Activated CD4-positive, CD25-positive, alpha-beta regulatory T cell (primary cell): ENCODE measurements at places on chromosomes 3 and 15.

- no peak for DNase-seq
Measured at GRCh38 chr3:38374221-38374620, 27.6 kb downstream of the XYLB start.

DNA sequence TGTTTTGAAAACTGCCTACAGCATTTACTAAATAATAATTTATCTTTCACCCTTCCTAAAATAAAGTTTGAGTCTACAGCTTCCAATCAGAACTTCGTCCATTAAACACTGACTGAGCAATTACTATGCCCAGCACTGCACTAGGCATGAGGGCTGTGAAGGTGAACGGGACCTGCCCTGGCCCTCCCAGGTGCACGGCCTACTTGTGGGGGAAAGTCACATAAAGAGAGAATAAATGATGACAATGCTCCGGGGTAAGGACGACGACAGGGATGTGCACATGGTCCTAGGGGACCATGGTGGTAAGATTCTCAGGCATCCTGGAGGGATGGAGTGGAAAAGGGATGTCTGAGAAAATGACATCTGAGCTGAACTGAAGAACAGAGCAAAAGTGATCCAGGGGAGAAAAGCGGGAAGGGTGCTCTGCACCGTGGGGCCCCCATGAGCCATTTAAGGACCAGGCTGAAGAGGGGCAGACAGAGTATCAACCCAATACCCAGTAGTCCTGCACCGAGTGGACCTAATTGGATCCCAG is 11.5 kb downstream of the PLA2G4F start:
- no peak for DNase-seq

DNA sequence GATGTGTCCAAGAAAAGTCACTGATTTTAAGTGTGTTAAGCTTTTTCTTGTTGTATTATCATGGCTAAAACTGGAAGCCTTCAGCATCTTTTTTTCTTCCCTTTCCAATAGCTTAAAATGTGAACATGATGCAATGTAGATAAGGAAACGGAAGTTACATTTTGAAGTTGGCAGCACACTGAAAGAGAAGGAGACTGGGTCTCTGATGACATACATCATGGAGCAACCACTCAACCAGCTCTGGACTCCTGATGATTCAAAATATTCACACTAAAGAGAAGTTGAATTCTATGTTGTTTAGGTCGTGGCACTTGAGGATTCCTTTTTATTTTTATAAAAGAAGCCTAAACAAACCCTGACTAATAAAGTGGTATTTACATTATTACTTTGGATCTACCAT is 488.3 kb upstream of the ALCAM start:
- DNase-seq, result no peak

DNA sequence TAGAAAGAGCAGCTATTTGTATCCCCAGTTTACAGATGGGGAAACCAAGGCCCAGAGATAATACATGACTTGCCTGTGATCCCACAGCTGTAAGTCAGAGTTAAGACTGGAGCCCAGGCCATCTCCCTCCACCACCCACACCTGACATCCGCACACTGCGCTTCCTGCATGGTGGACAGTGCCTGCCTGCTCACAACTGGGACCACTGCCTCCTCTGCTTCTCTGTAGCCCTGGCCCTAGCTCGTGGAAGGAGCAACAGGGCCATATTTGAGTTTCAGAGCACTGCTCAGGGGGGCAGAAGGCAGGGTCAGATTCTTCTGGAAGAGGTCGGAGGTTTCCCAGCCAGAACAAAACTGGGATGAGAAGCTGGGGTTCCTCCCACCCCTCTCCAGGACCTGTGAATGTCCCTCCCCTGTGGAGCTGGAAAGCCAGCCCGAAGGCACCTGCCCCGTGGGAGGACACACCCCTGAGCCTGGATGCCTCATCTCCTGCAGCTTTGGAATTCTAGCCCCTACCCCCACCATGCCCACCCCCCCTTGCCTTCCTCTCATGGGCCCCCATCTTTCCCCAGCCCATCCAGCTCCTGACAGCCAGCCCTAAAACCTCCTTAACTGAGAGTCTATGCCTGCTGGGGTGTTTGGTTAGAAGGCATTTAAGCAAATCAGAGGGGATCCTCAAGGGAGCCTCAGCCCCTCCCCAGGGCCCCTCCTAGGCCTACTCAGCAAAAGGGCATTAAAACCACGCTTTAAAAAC is 100.1 kb downstream of the TPRA1 start:
- DNase-seq, result no peak

- DNase-seq, result no peak
Measured at GRCh38 chr15:101250341-101250831, 1.5 kb downstream of the CHSY1 start.

GRCh38 chr3:96706509-96706908 is 107.9 kb upstream of the EPHA6 start:
- DNase-seq, result no peak

DNA sequence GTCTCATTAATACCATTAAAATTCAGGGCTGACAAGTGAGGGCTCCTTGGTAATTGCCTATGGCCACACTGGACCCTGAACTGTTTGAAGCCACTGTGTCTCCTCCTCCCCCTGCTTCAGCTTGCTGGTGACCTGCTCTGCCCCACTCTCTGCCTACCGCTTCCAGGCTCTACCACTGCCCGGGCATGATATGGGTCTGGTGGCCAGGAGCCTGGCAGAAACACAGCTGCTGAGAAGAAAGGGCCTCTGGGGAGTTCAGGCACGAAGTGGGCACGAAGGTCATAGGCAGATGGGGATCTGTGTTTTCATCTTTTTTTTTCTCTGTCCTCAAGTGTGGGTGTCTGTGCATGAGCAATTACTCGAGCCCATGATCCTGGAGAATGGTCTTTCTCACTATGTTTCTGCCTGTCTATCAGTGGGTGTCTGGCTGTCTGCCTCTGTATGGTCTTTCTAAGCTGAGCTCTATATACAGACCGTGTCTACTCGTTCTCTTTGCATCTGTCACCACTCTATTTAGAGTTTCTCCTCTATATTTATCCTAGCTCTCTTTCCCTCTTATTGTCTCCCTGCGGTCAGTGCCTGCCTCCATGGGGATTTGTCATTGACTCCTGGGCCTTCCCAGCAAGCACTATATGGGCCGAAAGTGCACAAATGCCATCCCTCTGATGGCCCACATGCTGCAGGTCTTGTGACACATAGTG is 42.1 kb upstream of the EPHB1 start:
- no peak for DNase-seq

DNA sequence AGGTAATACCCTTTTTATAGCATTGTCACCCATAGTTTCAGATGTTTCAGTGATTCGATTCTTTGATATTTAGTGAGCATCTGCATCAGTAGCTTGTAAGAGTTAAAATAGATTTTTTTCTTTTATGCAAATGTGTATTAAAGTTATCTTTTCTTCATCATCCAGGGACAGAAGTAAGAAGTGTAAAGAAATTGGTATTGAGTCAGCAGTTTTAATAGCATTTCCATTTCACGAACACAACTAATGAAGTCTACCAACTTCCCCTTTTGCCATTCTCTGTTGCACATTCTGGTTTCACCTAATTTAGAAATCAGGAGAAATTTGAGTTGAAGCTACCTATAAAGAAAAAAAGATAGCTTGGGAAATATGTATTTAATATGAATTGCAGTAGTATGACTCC is 127.9 kb downstream of the ROBO1 start:
- DNase-seq, result no peak

- peak; percentile 38 for DNase-seq
Measured at GRCh38 chr3:66302288-66302687, 81.5 kb downstream of the SLC25A26 start.

GRCh38 chr3:196499061-196499460 is 4.5 kb downstream of the RNF168 start:
- DNase-seq, result no peak
